ENCODE measurements at places on chromosomes 7 and 10. TPM values are rescaled to one million over a fixed set of nuclear protein-coding genes. Genes with fewer than 3 reads are reported as not detected.

DNA sequence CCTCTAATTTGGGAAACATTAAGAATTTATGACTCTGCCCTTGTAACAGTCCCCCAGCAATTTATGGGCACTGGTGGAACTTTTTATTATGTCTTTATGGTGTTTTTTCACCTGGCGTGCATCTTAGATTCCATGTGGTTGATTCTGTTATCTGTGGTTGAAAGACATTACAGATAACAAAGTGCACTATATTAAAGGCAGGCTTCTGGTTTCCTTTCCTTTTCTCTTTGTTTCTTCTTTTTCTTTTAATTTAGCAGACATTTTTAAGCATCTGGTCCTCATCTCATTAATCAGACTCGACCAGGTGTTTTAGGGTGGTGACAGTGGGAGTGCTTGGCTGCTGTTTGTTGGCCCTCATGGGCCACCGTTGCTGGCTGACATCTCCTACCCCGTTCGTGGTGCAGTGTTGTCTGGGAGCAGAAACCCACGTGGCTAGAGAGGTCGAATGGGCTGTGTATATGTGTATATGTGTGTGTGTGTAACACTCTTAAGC is 77.4 kb downstream of the LRMDA start:
- H3K27me3 ChIP-seq, result no peaks in the 10 kb centered on the region
- DNase-seq, result no peak
- no peak overlapping the region for H3K27ac ChIP-seq
- no peaks in the 10 kb centered on the region for H3K36me3 ChIP-seq

DNA sequence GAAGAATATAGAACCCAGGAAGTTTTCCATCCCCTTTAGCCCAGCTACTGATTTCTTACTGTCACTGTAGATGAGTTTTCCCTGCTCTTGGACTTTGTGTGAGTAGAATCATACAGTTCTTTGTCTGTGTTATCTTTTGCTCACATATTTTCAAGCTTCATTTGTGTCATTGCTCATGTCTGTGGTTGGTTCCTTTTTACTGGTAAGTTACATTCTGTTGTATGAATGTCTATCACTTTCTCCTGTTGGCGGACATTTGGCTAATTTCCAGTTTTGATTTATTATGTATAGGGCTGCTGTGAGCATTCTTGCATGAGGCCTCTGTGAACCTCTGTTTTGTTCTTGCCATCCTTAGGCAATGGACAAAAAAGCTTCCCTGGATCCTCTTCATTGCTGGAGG is 5.3 kb downstream of the GLRX3 start:
- no peaks in the 10 kb centered on the region for H3K27me3 ChIP-seq
- H3K4me3 ChIP-seq, result no peak overlapping the region
- peaks cover 6% of the 10 kb centered on the region for H3K36me3 ChIP-seq
- H3K4me1 ChIP-seq, result peaks cover 53% of the 10 kb centered on the region
- no peak for DNase-seq

Gene MYOF
- 0.14 TPM for total RNA-seq

DNA sequence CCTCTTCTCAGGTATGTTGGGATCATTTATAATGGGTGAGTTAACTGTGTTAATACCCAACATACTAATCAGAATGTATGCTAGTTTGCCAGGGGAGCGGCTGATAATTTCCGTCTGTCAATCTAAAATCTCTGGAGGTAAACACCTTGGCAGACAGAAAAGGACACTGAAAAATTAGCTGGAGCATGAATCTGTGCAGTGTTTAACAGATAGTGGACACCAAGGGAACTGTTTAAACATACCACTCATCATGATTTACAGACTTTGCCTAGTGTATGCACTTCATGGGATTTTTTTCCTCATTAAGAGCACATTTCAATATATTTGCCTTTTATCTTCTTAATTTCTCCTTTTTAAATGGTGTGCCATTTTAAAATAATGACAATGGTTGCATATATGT is 68.2 kb downstream of the SLC13A1 start:
- H3K36me3 ChIP-seq, result no peaks in the 10 kb centered on the region
- no peak overlapping the region for H3K27ac ChIP-seq
- no peak overlapping the region for H3K4me3 ChIP-seq
- no peaks in the 10 kb centered on the region for H3K27me3 ChIP-seq
- DNase-seq, result no peak

- no peaks in the 10 kb centered on the region for H3K4me1 ChIP-seq
- no peak for DNase-seq
- H3K27ac ChIP-seq, result no peak overlapping the region
- H3K36me3 ChIP-seq, result no peaks in the 10 kb centered on the region
These were observed 110.0 kb downstream of the EMX2 start for GRCh38 chr10:117652228-117653169.

DNA sequence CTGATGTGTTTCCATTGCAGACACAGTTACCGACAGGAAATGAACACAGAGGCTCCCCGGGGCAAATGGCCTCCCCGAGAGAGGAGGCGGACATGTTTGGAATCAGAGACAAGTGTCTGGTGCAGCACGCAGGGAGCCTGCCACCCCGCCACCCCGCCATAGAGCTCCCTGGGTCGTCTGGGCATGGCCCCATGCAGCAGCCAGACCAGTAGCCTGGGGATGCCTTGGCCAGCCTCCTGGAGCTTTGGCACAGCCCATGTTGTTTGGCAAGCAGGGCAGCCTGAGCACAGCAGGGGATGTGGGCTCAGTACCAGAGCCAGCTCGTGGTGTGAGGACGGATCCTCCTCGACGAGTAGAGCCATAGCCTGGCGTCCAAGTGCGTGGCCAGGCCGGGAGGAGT is 80.8 kb downstream of the NKX6-2 start:
- no peak overlapping the region for H3K4me3 ChIP-seq
- H3K4me1 ChIP-seq, result no peaks in the 10 kb centered on the region
- peaks cover 25% of the 10 kb centered on the region for H3K36me3 ChIP-seq
- H3K27me3 ChIP-seq, result no peaks in the 10 kb centered on the region

Gene LRRD1
- not detected for total RNA-seq

GRCh38 chr7:106488465-106488864 is 172.5 kb downstream of the CCDC71L start:
- no peaks in the 10 kb centered on the region for H3K36me3 ChIP-seq
- H3K4me1 ChIP-seq, result no peaks in the 10 kb centered on the region

DNA sequence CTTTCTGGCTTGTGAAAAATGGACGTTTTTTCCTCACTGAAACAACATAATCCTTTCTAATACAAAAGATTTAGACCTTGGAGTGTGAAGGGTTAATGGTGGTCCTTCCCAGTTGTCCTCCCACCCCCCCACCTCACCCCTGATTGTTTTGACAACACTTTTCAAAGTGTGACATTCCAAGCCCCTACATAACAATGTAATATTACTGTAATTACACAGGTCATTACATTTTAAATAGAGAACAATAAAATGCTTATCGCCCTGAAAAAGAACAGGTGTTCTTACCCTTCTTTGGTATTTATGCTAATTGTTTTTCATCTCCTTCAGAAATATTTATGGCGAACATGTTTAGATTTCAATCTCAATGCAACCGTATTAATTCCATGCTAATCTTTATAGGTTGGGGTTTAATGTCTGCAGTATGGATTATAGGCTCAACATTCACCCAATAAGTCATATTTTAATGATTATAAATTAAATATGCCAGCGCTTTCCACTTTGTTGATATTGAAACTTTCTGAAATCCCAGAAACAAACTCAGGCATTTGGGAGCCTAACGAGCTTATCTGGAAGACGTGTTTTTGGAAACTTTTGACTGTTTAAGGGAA is 5.0 kb downstream of the TCF7L2 start:
- no peak overlapping the region for H3K4me3 ChIP-seq
- H3K27ac ChIP-seq, result no peak overlapping the region
- H3K36me3 ChIP-seq, result no peaks in the 10 kb centered on the region
- peaks cover 24% of the 10 kb centered on the region for H3K4me1 ChIP-seq
- DNase-seq, result no peak
- peaks cover 45% of the 10 kb centered on the region for H3K27me3 ChIP-seq

DNA sequence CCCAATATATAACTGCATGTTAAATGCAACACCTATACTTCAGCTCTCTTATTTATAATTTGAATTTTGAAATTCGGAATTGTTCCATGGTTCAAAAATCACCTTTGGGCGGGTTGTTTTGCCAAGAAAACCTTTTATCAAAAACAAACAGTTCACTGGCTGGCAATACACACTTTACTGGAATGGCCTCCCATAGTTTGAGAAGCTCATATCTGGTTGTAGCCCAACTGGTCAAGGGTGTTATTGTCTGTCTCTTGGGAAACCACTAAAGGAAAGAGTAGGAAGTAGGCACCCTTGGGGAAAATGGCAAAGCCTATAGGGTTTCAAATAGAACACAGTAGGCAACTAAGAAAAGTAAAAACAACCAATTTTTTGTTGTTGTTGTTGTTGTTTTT is 117.9 kb downstream of the HIPK2 start:
- peaks cover 8% of the 10 kb centered on the region for H3K4me1 ChIP-seq
- no peak overlapping the region for H3K4me3 ChIP-seq
- no peak for DNase-seq

Gene CDC14C
- total RNA-seq, result not detected

DNA sequence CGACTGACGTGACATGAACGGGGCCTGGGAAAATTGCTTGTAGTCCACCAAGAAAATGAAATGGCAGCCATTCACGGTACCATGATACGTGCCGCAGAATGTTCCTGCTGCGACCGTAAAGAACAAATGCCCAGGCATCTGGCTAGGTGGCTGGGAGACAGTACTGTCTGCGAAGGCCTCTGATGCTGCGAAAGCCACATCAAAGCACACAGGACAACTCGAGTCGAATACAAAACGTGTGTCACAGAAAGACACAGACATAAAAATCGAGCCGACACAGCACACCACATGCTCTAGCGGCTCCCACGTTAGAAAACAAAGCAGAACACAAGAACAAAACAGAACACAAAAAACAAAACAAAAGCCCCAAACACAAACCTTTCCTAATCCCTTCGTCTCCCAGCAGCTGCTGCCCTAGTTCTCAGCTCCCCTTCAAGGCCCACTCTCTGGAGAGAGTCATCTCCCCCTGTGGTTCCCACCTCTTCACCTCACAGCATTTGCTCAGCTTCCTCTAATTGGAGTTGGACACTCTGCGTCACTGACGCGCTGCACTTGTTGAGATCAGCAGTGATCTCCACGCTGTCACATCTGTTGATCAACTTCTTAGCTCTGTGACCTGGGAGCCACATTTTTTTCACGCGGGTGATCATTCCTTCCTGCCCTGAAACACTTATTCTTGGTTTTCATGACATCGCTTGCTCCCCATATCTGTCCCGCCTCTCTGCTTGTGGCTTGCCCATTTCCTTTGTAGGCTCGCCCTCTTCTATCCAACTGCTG is 112.2 kb downstream of the CLEC2L start:
- no peaks in the 10 kb centered on the region for H3K27me3 ChIP-seq
- DNase-seq, result peak; percentile 68
- H3K27ac ChIP-seq, result peak overlapping the region; percentile 71
- H3K4me3 ChIP-seq, result peak overlapping the region; percentile 27

Gene CHRM2
- not detected for total RNA-seq

Gene ANXA8L1
- total RNA-seq, result not detected

DNA sequence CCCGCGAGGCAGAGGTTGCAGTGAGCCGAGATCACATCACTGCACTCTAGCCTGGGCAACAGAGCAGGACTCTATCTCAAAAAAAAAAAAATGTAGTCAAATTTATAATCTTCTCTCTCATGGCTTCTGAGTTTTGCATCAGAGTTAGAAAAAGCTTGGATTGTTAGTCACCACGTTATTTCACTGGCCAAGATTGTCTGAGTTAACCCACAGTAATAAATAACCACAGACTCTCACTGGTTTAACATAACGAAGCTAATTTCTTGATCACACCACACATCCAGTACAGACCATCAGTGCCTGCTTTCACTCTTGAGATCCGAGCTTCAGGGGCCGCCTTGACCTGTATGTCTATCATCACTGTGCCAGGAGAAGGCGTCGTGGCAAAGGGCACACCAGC is 116.8 kb upstream of the JCAD start:
- no peaks in the 10 kb centered on the region for H3K36me3 ChIP-seq
- no peaks in the 10 kb centered on the region for H3K27me3 ChIP-seq
- no peak overlapping the region for H3K4me3 ChIP-seq
- no peak overlapping the region for H3K27ac ChIP-seq
